ENCODE measurements at places on chromosomes 7 and 10.

GRCh38 chr10:102537948-102538347 is 34.2 kb downstream of the SUFU start:
- DNase-seq: no peak

GRCh38 chr10:60865198-60865783 is 78.7 kb downstream of the RHOBTB1 start:
- no peak for DNase-seq

GRCh38 chr7:40580776-40581175 is 446.0 kb downstream of the SUGCT start:
- DNase-seq: no peak

DNA sequence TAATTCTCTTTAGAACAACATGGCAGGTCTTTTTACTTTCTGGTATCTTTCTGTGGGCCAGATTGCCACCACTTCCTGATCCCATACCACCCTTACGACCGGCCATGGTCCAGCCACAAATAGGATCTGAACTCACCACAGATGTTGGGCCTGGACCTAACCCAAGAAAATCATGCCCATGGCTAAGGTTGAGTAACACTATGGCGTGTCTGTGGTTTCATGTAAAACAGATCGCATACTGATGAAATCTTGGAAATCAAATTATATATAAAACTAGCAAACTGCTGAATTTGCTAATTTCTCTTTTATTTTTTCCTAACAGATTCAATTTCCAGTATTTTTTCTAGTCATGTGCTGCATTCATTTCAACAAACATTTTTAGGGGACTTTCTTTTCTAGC is 77.2 kb downstream of the CH25H start:
- no peak for DNase-seq

DNA sequence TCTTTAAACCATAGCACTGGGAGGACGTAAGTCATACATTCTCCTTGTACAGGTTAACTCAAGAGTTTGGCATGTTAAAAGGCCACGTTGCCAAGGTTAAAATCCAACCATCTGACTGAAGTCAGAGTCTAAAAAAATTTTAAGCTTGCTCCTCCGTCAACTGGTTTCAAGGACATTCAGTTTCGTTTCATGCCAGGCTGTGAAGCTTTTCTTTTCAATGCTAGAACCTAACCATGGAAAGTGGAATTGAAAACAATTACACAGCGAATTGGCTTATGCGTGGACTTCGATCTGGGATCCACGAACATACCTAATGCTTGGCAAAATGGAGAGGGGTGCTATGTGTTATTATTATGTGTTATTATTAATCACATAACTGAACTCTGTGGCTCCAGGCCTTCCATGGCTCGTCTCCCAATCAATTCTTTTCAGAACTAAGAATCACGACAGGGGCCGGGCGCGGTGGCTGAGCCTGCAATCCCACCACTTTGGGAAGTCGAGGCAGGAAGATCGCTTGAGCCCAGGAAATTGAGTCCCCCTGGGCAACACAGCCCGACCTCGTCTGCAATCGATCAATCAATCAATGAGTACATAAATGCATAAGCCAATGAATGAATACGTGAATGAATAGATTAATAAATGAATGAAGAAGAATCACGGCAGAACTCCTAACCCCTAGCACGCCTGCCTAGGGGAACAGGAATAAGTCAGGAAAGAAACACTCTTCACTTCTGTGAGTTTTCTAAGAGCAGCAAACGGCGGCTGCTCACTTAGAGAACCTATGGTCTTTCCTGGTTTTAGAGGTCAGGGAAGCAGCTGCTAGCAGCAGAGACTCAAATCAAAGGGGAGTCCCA is 733 bp upstream of the ARL5B start:
- DNase-seq: peak; percentile 34

DNA sequence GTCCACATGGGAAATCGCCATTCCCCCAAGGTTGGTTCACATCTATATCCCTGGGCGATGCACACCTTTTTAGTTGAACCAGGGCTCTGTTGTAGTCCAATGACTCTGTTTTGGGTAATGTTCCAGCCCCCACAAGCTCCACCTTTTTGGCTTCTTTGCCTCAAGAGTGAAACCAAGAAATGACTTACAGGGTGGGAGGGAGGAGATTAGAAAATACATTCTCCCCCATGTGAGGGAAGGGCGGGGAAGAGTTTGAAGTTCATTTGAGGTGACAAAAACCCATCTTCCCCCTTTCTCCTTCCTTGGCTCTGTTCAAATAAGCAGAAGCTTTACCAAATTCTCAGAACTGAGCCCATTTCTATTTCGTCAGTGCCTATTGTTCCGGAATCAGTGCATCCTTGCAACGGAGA is 82.8 kb downstream of the GATA3 start:
- peak; percentile 69 for DNase-seq

GRCh38 chr10:47376522-47377220 is 7.4 kb downstream of the ZNF488 start:
- peak; percentile 5 for DNase-seq

- DNase-seq: no peak
Measured at GRCh38 chr10:106716381-106716780, 448.1 kb downstream of the SORCS1 start.

GRCh38 chr10:64732372-64732957 is 1211.3 kb downstream of the REEP3 start:
- DNase-seq: no peak

GRCh38 chr7:93062599-93062998 is 55.2 kb downstream of the SAMD9 start:
- DNase-seq: no peak

- no peak for DNase-seq
Measured at GRCh38 chr10:129387258-129387525, 79.8 kb upstream of the MGMT start.

- no peak for DNase-seq
Measured at GRCh38 chr10:28201410-28202400, 101.2 kb downstream of the MPP7 start.

DNA sequence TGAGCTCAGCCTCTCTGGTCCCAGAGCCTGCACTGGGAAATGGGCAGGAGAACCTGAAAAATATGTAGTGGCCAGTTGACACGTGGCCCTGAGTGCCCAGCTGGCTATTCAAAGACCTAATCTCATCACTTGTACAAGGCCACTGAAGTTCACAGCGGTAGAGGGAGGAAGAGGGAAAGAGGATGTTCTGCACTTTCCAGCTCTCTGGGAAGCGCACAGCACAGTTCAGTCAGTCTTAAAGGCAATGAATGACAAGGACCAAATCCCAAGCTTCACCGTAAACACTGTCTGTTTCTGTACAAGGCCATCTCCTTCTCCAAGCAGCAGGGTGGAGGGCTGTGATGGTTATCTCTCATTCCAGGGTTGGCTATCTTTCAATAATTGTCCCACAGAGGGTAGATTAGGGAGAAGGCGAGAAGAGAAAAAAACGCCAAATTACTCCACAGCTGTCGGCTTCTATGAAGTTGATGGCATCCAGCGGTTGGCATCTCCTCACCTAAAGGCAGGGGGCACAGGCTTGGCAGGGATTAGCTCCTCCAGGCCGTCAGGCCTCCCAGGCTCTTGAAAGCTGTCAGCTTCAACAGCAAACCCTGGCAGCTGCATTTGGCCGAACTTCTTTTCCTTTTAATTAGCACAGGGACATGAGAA is 10.6 kb downstream of the SFMBT2 start:
- DNase-seq: no peak

DNA sequence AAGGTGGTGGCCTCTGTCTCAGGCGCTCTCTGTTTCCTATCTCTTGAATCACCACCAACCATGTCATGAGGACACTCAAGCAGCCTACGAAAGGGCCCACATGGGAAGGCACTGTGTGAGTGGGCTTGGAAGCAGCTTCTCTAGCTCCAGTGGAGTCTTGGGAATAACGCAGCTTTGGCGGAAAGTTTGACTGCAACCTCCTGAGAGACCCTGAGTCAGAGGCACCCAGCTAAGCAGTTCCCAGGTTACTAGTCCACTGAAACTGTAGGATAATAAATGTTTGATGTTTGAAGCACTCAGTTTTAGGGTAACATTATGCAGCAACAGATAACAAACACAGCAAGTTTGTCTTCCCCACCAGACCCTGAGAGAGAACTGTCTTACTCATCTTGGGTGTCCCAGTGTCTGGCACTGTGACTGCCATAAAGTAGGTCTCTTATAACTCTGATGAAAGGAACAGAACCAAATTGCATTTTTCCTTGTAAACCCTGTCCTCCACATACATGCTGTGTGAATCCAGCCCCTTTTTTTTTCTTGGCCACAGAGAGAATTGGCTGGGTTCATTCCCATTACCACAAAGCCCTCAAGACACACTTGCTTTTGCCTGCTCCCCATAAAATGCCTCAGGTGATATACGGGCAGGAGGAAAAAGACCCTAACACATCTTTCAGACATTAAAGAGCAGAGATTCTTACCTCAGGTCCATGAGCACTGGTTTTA is 185.5 kb downstream of the ZNF365 start:
- no peak for DNase-seq

DNA sequence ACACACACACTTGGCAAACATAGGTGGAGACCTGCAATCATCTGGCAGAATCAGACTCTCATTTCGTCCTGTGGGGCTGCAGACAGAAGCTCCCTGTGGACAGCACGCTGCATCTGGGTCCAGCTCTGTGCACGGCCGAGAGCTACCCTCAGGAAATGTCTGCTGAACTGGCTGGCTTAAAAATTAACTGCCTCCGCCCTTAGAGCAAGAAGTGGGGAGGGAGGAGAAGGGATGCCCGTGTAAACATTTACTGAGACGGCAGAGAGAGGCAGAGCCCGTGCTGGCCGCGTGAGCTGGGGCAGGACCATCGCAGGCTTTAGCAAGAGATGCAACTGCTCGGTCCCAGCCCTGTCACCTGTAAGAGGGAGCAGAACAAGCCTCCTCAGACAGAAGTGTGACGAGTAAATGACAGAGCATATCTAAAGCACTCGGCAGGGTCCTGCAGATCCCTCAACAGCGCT is 81.8 kb downstream of the TNS3 start:
- no peak for DNase-seq

GRCh38 chr7:106420210-106420609 is 135.4 kb upstream of the NAMPT start:
- DNase-seq: no peak

DNA sequence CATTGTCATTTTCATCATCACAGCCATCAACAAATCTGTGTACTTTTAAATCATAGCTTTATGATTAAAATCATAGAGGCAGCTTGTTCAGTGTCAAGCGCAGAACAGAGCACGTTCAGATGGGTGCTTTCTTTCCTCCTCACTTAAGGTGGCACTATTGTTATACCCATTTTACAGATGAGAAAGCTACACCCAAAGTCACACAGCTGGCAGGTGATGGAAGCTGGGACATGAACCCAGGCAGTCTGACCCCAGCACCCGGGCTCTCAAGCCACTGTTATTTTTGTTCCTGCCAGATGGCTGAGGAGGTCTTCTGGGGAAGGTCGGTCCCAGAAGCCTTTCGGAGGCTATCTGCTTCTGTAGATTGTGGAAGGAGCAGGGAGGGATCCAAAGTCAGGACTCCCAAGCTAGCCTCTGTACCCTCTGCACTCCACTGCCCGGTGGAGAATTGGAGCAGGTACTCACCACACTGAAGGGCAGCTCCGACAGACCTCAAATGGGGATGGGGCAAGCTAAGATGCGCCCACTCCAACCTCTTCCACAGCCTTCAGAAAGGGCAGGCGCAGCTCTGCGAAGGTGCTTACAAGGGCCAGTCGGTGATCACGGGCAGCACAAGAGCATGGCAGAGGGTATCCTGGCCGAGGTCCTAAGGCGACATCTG is 610 bp downstream of the AVPI1 start:
- DNase-seq: no peak

DNA sequence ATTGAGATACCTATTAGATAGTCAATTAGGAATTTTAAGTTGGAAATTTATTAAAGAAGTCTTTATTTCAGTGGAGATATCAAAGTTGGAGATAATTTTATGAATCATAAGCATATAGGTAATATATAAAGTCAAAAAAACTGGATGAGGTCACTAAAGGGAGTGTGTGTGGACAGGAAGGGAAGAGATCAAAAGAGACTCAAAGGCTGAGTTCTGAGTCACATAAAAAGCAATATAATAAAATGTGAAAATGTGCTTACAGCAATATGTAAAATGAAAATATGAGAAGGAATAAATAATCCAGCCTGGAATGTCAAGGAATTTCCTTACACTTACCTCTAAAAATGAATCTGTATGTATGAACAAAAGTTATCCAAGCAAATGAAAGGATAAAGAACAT is 583.3 kb upstream of the SORCS1 start:
- no peak for DNase-seq

DNA sequence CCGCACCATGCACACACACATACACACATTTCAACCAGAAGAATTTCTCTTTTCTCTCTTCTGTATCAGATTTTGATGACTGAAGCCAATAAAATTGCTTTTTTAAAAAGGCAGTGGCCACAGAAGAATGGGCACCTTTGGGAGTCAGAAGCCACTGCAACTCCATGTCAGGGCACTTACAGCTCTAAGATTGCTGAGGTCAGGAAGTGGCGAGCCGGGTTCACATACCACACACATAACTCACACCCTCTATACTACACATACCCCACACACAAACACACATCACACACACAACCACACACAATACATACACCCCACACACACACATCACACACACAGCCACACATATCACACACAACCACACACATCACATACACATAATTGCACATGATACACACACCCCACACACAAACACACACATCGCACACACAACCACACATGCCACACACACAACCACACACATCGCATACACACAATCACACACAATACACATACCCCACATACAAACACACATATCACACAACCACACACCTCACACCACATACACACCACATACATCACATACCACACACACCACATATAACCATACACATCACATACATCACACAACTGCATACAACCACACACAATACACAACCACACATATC is 31.2 kb downstream of the GPRIN2 start:
- no peak for DNase-seq

DNA sequence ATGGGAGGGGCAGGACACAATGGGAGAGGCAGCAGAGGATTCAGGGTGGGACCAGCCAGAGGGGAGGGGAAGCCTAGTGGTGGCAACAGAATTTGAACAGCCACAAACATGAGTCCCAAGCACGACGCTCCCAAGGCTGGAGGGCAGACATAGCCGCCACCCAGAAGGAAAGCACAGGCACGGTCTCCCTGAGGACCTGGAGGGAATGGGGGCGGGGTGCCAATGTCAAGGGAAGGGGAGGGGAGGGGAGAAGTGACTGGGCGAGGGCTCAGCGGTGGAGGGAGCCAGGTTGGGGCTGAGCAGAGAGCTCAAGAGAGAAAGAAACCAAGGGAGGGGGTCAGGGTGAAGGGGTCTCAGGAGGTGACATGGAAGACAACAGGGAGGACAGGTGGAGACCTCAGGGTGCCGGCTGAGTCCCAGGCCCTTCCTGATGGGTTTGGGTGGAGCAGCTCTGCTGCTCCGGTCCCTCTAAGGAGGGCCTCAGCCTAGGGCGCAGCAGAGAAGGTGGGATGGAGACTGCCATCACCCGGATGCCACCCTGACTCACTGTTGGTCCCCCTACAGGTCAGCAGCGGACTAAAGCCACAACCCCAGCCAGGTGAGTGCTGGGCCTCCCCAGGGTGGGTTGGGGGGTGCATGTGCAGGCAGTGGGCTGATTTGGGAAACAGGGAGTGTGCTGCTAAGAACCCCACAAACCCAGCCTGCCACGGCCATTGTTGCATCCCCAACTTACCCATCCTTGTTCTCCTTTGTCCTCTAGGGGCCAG is 24.2 kb downstream of the PILRA start:
- no peak for DNase-seq

GRCh38 chr7:134030460-134030865 is 96.7 kb upstream of the LRGUK start:
- no peak for DNase-seq
